ENCODE measurements at places on chromosomes 2 and 18.

GRCh38 chr2:148263890-148264289, 243.0 kb downstream of the MBD5 start:
- DNase-seq: no peak

DNA sequence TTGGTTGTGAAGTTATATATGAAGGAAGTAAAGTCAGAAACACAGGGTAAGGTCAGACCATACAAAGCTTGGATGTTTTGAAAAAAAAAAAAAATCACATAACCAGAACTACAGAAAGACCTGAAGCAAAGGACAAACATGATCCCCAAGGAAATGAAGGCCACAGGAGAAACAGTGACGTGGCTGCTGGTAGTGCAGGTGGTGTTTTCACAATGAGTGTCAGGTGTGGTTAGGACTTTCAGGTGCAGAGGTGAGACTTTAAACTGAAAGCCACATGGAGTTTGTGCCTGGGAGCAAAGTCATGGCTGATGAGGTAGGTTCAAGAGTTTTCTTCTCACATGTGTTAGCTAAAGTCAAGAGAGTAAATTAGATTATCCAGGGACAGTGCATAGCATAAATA, 270.7 kb downstream of the PIEZO2 start:
- no peak for DNase-seq

DNA sequence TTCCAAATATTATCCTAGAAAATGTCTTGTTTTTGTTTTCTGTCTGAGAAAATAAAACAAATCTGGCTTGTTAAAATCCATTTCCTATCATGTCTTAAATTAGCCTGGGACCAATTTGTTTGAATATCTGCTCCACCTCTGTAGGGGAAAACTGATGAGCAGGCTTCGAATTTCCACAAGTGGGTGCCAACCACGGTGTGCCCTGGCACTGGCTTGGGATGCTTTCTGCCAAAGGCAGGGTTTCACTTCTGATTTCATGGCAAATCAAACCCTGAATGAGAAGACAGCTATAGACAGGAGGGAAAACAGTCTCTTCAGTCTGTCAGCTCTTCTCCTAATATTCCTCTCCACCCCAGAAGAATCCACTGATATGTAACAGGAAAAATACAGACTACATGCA, 33.7 kb upstream of the STAT4 start:
- no peak for DNase-seq

GRCh38 chr2:175684466-175684865, 317.6 kb downstream of the LNPK start:
- no peak for DNase-seq

DNA sequence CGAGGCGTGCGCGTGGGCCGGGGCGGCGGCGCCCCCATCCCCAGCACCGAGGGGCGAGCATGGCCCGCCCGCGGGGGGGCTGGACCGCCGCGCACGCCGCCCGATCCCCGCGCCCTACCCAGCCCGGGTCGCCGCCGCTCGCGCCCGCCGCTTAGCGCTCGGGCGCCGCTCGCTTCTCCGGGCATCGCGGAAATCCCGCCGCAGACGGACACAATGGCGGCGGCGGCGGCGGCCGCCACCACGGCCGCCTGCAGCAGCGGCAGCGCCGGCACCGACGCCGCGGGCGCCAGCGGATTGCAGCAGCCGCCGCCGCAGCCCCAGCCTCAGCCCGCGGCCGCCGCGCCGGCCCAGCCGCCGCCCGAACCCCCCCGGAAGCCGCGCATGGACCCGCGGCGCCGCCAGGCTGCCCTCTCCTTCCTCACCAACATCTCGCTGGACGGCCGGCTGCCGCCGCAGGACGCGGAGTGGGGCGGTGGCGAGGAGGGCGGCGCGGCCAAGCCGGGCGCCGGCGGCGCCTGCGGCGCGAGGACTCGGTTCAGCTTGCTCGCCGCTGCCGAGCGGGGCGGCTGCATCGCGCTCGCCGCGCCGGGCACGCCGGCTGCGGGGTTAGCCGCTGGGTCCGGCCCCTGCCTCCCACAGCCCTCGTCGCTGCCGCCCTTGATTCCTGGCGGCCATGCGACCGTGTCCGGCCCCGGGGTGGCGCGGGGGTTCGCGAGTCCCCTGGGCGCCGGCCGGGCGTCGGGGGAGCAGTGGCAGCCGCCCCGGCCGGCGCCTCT, 453 bp downstream of the CABLES1 start:
- DNase-seq: no peak

GRCh38 chr2:37189452-37190153, 1.1 kb upstream of the SULT6B1 start:
- DNase-seq: no peak

GRCh38 chr2:237896507-237896892, 37.1 kb downstream of the RAMP1 start:
- no peak for DNase-seq

- no peak for DNase-seq
These were observed 599.3 kb upstream of the ZEB2 start for GRCh38 chr2:145119225-145119624.

DNA sequence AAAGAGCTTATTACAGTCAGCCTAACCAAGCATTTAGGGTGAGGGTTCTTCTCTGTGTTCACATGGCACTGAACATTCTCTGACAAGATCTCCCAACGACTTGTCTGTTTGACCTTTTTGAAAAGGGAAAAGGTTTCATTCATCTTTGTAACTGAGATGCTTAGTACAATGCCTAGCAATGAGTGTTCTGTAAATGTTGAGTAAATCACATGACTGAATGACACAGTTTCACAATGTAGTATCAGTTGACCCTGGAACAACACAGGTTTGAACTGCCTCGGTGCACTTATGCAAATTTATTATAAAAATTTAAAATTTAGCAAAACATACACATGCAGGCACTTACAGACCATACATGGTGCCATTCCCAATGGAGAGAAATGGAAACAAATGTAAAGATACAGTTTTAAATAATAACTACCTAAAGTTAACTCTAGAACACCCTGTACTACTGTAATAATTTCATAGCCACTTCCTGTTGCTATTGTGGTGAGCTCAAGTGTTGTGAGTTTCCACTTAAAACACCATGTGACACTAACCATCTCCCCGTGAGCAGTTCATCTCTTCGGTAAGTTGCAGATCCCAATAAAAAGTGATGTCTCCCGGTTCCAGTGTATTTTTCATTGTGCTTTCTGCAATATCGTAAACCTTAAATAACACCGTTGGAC, 34.1 kb upstream of the VWC2L start:
- DNase-seq: no peak

GRCh38 chr2:174856447-174856846, 92.2 kb upstream of the CHRNA1 start:
- no peak for DNase-seq
